T-helper 1 cell (primary cell): ENCODE measurements at places on chromosomes 7 and 10.

GRCh38 chr10:95837783-95838182 is 70.0 kb upstream of the CC2D2B start:
- DNase-seq: no peak

- DNase-seq: peak; percentile 56
Measured at GRCh38 chr7:151017953-151018420, 6.3 kb downstream of the ATG9B start.

- no peak for DNase-seq
Measured at GRCh38 chr10:62582804-62583208, 208.6 kb downstream of the ZNF365 start.

GRCh38 chr10:69957886-69958555 is 94.6 kb upstream of the MACROH2A2 start:
- DNase-seq: peak; percentile 20

- DNase-seq: no peak
Measured at GRCh38 chr7:14275356-14275755, 285.9 kb upstream of the ETV1 start.

- no peak for DNase-seq
Measured at GRCh38 chr10:13690281-13690825, 103.6 kb downstream of the PRPF18 start.

- DNase-seq: no peak
Measured at GRCh38 chr10:79468841-79469585, 23.6 kb upstream of the ZCCHC24 start.

DNA sequence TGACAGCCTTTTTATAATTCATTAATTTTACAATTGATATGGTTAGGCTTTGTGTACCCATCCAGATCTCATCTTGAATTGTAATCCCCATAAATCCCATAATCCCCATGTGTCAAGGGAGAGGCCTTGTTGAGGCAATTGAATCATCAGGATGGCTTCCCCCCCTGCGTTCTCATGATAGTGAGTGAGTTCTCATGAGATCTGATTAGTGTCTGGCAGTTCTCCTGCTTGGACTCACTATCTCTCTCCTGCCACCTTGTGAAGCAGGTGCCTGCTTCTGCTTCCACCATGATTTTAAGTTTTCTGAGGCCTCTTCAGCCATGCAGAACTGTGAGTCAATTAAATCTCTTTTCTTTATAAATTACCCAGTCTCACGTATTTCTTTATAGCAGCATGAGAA is 165.7 kb upstream of the GNAI1 start:
- no peak for DNase-seq

DNA sequence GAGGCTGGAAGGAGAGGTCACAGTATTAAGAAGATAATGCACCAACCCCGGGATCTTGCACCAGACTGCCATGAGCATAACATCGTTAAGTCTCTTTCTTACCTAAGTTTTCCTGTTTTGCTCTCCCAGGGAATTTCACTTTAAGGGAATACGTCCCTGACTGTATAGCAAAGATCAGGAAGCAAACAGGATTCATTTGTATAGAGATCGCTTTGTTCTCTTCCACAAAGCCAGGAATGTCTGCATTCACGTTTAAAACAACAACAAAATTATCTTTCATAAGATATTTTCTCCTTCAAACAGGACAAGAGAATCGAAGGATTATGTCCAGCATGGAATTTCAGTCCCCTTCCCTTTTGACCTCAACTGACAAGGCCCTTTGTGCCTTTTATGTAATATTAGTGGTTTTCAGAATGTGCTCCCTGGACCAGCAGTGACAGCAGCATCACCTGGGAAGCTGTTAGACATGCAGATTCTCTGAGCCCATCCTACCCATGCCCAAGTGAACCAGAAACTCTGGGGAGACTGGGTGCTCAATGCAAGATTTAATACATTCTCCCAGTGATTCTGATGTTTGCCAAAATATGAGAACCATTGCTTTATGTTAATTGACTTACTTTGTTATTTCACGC is 286.3 kb downstream of the FGFR2 start:
- no peak for DNase-seq

- no peak for DNase-seq
Measured at GRCh38 chr10:69862882-69863530, 61.3 kb downstream of the COL13A1 start.

DNA sequence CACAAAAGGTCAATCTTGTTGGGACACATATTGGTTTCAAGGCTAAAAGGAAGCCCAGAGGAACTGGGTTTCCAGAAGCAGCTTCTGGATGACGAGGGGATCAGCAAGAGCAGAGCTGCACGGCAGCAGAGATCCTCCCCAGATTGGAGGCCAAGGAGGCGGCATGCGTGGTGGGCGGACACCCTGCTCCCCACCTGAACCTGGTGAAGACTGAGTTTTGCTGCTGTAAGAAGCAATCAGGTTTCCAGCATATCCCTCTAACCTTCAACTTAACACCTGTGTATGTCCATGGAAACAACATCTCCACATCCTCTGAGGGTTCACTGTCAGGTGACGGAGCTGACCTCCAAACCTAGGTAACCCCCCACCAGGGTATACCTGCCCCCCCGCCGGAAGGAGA is 35.1 kb downstream of the SLIT1 start:
- DNase-seq: no peak

- no peak for DNase-seq
Measured at GRCh38 chr10:99430116-99430450, 341 bp downstream of the GOT1 start.

DNA sequence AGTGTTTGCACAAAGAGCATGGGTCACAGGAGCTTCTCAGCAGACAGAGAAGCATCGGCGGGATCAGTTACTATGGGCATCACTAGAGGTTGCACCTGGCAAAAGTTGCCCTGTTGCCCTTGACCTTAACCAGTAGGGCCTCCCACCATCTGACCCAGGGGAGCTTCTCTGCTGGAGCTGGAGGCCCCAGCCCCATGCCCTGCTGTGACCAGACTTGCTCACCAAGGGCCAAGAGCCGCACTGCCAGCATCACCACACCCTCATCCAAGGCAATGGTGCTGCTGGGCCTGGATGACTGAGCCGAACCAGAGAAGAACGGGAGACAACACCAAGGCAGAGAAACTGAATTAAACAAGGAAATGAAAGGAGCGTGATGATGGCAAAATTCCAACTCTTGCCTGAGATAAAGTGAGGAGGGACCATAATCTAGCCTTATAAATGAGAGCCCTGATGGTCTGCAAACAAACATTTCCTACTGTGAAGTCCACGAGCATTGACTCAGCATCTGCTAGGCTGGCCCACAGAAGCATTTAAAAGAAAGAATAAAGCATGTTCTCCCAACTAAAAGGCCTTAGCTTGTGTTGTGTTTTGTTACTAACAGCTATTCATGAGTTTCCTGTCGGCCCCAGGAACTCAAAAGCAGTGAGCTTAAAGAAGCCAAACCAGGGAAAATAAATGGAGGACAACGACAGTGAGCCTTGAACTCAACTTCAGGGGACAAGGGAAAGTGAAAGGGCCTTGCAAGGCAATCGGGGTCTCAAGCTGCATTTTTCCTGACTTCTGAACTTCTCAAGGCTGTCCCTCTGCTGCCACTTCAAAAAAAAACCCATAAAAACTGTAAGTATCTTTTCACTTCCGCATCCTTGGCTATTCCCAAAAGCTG is 60.4 kb downstream of the AFAP1L2 start:
- DNase-seq: no peak

DNA sequence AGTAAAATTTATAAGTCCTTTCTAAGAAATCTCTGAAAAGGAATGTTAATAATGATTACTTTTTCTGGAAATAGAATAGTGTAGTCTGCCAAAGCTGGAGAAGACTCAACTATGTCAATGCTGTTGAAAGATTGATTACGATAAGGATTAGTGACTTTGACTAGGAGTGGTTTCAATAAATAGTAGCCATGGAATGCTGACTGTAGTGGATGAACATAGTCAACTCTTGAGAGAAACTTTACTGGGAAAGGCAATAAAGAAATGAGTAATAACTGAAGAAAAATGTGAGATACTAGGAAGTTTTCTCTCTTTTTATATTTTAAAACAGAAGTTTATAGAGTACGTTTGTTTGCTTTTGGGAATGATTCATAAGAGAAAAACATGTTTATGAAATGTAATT is 105.0 kb upstream of the CDK13 start:
- no peak for DNase-seq

- no peak for DNase-seq
Measured at GRCh38 chr10:120433141-120433540, 23.9 kb upstream of the PLPP4 start.

DNA sequence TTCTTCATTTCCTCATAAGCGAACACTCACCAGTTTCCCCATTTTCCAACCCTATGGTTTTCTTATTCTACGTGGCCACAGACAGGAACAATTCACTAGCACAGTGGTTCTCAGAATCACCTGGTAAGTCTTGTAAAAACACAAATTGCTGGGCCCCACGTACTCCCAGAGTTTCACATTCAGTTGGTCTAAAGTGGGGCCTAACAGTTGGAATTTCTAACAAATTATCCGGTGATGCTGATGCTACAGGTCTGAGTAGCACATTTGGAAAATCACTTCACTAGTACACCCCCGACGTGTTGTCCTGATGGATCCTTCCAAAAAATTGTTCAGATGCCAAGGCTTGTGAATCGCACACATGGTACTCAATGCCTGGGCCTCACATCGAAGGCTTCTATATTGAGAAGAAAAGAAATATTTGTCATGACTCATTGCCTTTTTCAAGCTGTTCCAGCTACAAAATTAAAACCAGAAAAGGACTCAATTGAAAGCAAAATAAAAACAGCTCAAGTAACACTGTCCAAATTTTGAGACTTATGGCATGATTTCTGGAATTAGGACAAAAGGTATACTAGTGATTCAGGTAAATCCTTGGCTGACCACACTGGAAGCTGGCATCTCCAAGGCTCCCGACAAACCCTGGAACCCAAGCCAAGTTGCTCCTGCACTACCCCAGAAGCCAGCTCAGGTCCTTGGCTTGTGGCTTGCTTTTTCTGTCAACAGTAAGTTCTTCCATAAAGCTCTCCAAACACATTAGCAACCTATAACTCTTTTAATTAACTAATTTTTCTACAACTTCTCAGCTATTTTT is 12.9 kb upstream of the VIM start:
- DNase-seq: no peak

- no peak for DNase-seq
Measured at GRCh38 chr7:82789883-82790609, 346.5 kb upstream of the CACNA2D1 start.

DNA sequence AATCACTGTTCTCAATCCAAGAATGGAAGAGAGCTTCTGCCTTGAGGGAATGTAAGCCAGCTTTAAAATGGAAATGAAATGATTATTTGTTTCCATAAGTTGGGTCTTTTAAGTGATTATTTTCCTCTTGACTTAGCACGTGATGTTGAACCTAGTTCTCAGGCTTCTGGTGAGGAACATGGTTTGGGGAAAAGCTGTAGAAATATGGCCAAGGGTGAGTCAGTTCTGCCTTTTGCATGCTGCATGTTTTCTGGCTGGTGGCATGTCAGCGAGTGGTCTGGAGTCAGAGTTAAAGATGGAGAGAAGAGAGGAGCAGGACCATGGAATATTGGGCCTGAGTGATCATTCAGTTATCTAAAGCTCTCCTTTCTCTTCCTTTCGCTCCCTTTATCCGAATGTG is 54.0 kb downstream of the DNAH11 start:
- DNase-seq: no peak

- DNase-seq: no peak
Measured at GRCh38 chr7:12434012-12434642, 30.5 kb upstream of the VWDE start.

- no peak for DNase-seq
Measured at GRCh38 chr7:71543396-71543795, 411.5 kb downstream of the GALNT17 start.

DNA sequence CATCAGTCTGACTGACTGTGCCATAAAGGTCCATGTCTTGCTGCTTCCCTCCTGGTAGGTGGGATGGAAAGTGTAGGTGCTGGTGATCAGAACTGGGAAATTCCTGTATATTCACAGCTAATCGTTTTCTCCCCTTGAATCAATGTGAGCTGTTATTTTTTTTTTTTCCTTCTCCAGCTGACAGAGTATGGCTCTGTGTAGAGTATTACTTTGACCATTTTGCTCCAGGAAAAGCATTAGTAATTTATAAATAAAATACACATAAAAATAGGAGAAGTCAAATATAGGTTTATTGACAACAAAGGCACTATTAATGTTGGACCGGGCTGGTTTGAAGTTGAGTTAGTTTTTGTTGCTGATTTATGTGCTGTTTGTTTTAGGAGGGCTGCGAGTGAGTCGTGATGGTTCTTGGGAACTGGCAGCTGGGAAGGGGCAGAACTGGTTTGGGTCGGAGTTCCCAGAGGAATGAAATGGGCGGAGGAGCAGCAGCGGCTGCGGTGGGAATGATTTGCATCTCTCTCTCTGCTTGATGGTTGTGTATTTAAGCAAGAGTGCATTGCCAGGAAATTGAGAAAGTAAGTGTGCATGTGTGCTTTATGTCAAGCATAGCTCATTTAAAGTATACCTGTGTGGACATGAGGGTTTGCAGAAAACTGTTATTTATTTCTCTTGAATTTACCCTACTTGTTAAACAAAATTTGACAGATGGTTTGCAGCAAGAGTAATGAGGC is 80.9 kb downstream of the LRMDA start:
- no peak for DNase-seq

DNA sequence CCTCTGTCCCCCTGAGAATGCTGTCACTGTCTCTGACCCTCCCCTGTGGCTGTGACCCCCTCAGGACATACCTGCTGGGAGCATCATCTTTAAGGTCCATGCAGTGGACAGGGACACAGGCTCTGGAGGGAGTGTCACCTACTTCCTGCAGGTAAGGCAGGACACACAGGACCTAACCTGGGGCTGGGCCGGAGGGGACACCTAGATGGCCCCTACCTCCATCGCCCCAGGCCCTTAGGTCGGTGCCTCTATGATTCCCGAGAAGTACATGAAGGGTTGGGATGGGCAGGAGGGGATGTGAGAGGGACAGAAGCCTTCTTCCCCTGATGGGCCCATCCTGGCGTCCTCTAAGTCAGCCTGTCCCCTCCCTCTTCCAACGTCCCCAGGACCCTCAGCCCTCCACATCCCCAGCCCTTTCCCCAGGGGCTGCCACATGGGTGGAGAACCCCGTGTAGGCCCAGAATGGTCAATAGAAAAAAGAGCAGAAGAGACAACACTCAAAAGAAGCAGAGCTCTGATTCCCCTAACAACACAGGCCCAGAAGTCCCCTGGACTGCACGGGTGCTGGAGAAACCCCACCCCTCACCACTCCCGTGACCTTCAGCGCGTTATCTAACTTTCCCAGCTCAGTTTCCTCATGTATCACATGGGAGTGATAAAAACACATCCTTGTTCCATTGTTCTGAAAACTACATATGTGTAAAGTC is 6.4 kb downstream of the CDHR1 start:
- no peak for DNase-seq

DNA sequence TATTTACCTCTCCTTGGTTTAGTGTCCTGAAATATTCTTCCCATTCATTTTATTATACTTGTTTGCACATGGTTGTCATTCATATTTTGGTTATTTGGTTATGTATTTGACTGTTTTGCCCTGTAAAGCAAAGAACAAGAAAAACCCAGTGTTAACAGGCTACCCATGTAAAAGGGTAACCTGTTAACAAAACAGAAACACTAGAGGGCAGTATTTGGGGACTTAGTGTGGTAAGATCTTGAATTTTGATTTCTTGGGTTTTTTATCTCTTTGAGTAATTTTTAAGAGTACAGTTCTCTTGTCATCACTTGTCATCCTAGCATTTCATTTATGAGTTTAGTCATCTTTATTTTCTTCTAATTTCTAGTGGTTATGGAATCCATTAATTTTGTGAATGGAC is 51.3 kb downstream of the POLL start:
- DNase-seq: no peak

- peak; percentile 39 for DNase-seq
Measured at GRCh38 chr10:74825371-74826141, 844 bp upstream of the KAT6B start.

- no peak for DNase-seq
Measured at GRCh38 chr10:90461437-90462155, 396.2 kb downstream of the HTR7 start.

- DNase-seq: no peak
Measured at GRCh38 chr7:34162027-34162565, 256.8 kb downstream of the BMPER start.
